ENCODE measurements at places on chromosomes 3 and 15.

DNA sequence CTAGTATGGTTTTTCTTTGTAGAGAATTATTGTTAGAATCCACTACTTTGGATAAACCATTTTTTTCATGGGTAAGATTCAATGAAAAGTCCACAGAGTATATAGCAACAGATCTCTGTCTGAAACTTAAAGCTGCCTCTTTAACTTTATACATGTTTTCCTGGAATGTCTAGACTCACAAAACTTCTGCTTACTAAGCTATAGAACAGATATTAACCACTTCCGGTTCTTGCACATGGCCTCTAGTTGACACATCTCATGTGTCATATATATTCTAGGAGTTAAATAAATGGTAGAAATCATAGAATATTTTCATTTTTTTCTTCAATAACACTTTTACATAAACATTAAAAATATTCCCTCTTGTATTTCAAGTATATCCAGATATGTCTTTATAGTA is 1693.9 kb downstream of the SI start:
- no peak for DNase-seq

- DNase-seq = no peak
Observed at GRCh38 chr15:39181056-39181747, 399.7 kb upstream of the THBS1 start.

- no peak for DNase-seq
Observed at GRCh38 chr3:32352563-32352962, 39.1 kb upstream of the CMTM7 start.

DNA sequence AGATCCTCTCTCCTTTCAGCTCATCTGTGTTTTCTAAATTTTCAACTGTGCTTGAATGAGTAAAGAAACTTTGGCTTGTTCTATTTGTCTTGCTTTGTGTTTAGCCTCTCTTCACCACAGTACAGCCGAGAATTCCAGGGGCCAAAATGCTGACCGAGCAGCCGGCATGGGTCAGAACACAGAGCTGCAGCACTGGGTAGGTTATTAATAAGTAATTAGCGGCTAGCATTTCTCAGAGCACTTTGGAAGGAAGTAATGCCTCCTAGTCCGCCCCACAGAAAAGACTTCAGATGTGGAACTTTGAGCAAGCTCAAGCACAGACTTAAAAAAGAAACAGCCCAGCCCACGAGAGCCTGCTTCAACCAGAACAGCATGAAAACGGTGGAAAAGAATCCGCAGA is 343.9 kb downstream of the ARRDC4 start:
- no peak for DNase-seq

DNA sequence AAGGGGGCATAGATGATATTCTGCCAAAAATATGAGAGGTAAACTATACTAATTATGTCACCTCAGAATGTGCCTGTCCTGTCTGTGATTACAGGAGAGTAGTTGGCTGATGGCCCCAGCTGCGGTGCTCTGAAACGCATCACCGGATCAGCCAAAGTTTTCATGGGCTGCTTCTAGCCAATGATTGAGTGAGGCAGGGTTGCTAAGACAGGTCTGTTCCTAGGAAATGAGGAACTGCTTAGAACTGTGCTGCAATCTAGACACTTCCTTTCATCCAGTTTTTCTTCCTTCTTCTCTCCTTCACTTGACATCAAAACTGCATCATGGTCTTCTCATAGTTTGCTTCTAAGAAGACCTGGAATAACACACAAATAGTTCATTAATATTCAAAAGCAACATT is 124.0 kb downstream of the KCNH8 start:
- DNase-seq = no peak

DNA sequence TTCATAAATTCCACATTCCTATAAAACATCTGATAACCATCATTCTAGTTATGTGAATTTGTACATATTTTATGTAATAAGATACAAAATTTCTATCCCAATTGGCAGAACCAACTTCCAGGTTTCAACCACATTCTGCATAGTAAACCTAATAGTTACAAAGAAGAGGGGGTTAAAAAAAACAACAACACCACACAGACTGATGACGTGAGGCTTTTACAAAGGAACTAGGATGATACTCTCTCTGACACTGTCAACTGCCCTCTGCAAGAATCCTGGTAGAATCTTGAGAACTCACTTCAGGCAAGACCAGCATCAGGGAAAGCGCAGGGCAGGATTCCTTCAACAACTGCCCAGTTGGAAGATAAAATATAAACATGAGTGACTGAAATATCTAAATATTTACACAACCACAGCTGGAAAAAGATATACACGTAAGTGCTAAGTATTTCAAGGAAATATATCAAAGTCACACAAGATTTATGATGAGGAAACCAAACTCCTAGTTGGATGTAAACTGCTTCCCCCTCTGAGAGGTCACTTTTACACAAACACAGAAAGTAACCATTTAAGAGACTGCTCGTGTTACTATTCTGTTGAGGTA is 816.4 kb downstream of the ROBO1 start:
- no peak for DNase-seq

GRCh38 chr3:52487050-52487787 is 7.9 kb upstream of the STAB1 start:
- DNase-seq = no peak

DNA sequence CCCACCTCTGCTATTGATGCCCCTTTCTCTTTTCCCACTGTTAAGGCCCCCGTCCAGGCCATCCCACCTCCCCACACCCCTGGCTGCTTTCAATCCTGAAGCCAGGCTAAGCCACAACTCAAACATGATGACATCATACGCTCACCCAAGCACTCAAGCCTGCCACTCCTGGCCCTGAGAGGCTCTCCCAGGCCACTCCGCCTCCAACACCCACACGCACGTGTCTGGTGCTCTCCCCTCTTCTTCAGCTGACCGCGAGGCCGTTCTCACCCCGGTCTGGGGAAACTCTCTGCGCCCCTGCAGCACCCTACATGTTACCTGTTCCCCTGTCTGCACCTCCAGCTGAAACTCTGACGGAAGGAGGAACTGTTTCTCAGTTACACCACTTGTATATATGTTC is 6.2 kb downstream of the ZXDC start:
- no peak for DNase-seq

DNA sequence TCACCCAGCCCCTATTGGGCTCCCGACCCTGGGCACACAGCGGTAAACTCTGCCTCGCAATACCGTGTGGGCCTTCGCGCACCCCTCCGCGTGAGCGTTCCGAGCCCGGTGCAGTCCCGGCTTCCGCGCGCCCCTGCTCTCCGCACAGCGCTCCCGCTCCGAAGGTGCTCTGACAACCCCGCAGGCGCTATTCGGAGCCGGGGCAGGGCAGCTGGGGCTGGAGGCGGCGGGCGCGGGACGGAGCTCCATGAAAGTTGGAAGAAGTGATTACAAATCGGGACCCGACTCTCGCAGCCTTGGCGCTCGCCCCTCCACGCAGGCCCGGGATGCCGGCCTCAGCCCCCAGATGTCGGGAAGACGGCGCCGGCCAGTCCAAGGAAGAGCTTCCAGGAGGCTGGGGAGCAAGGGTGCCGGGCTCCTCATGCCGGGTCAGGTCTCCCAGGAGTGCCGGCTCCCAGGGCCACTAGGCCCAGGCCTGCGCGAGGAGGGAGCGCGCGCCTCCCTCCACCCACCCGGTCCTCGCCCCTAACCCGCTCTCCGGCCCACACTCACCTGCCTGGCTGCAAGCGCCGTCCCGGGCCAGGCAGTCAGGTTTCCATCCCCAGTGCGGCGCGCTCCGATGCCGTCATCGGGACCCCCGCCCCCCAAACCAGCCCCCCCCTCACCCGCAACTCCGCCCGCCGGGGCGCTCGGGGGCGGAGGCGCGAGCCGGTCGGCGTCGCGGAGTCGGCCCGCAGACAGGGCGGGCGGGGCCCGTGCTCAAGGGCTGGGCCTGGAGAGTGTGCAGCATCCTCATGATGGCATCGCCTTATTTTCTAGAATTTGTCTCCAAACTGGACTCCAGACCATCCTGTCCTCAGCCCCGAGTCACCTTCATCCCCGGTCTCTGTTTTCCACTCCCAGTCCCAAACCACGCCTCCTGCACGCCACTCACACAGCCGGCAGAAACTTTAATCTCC is at the start of gene KIF7:
Gene KIF7, minus strand, starts transcription at position 621 of the 959 bp plus-strand sequence. CDS start 2,537 bp downstream, outside the sequence.
- DNase-seq = no peak

DNA sequence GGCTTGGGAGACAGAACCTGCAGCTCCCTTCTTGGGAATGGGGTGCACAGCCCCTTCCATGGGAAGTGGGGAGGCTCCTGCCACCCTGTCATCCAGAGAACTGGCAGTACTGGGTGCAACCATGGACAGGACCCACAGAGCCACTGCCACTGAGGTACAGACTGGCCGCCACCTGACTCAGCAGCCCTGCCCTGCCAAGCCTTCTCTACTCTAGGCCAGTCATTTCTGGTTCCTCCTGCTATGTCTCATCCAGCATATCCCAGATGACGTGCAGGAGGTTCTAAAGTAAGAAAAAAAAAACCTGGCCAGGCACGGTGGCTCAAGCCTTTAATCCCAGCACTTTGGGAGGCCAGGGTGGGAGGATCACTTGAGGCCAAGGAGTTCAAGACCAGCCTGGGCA is 76.9 kb upstream of the RPL32 start:
- no peak for DNase-seq

GRCh38 chr3:37995652-37996641 is 5.4 kb downstream of the VILL start:
- no peak for DNase-seq

DNA sequence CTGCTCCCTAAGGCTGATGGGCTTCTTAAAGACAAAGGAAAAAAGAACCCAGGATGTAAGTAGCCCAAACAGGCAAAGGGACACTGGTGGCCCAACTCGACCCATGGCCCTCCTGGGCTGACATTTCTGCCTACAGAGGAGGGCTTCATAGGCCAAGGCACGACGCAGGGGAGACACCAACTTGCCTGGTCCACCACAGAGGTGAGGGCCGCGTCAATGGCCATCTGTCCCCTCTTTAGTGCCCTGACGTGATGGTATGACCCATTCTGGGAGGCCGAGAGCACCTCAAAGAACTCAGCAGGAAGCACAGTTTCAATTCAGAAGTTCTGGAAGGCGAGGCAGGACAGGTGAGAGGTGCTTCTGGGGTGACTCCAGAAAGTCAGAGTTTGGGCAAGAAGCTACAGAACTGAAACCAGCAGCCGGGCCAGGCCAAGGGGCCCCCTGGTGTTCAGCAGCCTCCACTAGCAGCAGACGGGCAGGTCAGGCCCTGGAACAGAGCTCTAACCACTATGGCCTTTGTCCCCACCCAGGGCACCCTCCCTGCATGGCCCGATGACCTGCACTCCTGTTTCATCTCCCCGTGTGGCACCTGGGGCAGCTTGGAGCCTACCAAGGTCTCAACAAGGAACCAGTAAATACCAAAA is 45.1 kb downstream of the HMCES start:
- no peak for DNase-seq

- DNase-seq = no peak
Observed at GRCh38 chr3:149352556-149352955, 19.1 kb upstream of the TM4SF18 start.

GRCh38 chr3:118540826-118541225 is 493.8 kb downstream of the IGSF11 start:
- DNase-seq = no peak

DNA sequence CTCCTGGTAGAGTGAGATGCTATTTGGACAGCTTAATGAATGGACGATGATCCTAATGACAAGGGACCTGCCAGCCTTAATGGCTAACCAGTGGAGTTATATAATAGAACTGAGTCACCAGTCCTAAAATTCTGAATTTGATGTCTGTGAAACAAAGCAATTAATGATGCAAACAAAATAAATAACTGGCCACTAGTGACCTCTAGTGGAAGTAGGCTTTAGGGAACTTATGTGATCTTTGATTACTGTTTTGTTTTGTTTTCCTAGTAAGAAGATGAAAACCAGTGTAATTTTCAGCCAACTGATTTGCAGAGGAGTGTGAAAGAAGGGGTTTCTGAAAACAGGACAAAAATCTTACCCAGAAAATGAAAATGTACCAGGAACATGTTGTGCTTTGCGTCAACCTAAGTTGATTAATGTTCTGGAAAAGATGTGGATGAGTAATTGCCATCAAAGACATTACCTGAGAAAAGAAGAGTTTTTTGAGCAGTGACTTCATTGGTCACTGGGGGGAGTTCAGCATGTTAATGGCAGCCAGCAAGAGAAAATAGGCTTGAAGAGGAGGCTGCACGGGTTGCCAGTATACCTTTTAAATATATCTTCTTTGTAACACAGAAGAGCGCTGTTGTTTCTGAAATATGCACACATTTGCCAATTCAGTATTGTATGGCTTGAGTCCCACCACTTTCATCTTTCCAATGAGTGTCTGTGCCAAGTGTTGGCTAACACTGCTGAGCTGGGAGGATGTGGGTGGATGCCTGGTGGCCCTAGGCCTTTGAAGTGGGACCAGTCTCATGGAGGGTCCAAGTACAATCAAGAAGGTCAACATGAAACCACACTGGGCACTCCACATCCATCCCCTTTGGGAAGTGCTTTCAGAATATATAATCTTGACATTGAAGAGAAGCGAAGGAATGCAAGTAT is 9.3 kb downstream of the VEPH1 start:
- no peak for DNase-seq

GRCh38 chr3:193132241-193132640 is 108.8 kb upstream of the PLAAT1 start:
- no peak for DNase-seq

- DNase-seq = no peak
Observed at GRCh38 chr3:134103470-134103869, 73.7 kb upstream of the SLCO2A1 start.

GRCh38 chr3:86180696-86181095 is 810.3 kb downstream of the VGLL3 start:
- DNase-seq = no peak

DNA sequence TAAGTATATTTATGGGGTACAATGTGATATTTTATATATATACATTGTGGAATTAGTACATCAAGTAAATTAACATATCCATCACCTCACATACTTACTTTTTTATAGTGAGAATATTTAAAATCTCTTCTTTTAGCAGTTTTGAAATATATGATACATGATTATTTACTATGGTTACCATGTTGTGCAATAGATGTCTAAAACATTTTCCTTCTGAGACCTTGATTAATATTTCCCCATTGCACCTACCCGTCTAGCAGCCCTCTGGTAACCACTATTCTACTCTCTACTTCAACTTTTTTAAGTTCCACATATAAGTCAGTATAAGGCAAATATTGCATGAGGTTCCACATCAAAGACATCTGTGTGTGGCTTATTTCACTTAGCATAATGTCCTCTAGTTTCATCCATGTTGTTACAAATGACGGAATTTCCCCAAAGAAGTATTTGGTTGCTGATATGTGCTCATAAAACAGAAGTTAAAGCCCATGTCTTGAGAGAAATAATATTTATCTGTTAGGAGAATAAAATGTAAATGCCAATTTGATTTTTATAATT is 29.6 kb upstream of the NFKBIZ start:
- DNase-seq = no peak

GRCh38 chr3:113614402-113614801 is 82.0 kb downstream of the USF3 start:
- DNase-seq = no peak

Data from cortex of kidney (tissue), 1 donor.